Hematopoietic multipotent progenitor cell treated with erythropoietin and hydrocortisone succinate and interleukin-3 and kit ligand, for 15 days (in vitro differentiated cells): ENCODE measurements at places on chromosomes 11 and 22.

DNA sequence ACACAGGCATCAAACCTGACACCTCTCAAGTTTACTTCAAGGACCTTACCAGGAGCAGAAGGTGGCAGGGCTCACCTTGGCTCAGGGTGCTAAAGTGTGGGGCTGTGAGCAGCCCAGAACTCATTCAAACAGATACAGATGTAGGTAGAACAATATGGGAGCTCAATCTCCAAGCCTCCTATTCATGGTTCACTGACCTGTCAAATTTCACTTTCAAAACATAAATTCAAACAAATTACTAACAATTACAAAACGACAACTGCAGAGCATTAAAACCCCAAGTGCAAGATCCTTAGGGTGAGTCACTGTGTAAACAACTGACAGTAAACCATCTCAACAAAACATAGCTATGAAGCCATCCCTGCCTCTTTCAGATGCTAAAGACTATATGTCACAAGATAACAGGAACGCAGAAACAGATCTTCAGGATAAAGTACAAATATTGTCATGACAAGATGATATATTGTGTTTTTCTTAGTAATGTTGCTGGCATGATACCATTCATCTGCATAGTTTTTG, 303.5 kb upstream of the ANO3 start:
- DNase-seq: no peak

- no peak for DNase-seq
These were observed 2.0 kb upstream of the TP53I11 start for GRCh38 chr11:44952500-44953260.

GRCh38 chr22:26587991-26588613, 1.8 kb downstream of the TPST2 start:
- peak; percentile 57 for DNase-seq

DNA sequence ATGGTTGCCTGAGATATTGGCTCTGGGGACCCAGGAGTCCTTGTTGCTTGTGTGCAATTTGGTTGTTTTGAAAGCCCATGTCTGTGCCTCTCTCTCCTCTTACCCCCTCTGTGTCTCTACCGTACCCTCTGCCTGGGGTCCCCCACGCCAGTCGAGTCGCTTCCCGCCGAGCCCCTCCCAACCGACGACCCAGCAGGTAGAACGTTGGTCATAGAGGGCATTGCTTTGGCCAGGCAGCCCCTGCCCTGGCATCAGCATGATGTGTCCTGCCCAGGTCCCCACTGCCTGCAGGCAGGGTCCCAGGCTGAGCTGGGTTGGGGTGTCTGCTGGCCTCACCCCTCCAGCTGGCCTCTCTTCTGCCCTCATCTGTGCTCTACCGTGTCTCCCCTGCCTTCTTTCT, 35.0 kb downstream of the TREH start:
- DNase-seq: no peak

GRCh38 chr11:111359223-111360149, 19.6 kb downstream of the POU2AF1 start:
- no peak for DNase-seq

GRCh38 chr11:31022080-31022479, 347.5 kb downstream of the DCDC1 start:
- no peak for DNase-seq
